ENCODE measurements at places on chromosomes 3 and 15.

DNA sequence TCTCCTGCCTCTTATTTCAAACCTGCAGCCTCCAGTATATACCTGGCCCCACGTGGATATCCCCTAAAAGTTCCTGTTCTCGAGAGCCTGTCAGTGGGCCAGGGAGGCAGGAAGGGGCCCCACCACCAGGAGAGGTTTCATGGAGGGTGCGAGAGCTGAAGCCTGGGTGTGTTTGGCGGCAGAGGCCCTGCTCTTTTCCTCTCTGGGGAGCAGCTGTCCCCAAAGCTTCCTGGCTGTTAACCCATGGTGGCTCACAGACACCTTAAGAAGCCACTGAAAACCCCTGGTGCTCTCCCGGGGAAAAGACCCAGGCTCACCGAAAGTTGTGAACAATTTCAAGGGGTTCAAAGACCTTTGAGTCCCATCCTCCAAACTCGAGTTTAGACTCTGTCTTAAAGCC, 1.1 kb downstream of the PRRT3 start:
- no peak for DNase-seq

DNA sequence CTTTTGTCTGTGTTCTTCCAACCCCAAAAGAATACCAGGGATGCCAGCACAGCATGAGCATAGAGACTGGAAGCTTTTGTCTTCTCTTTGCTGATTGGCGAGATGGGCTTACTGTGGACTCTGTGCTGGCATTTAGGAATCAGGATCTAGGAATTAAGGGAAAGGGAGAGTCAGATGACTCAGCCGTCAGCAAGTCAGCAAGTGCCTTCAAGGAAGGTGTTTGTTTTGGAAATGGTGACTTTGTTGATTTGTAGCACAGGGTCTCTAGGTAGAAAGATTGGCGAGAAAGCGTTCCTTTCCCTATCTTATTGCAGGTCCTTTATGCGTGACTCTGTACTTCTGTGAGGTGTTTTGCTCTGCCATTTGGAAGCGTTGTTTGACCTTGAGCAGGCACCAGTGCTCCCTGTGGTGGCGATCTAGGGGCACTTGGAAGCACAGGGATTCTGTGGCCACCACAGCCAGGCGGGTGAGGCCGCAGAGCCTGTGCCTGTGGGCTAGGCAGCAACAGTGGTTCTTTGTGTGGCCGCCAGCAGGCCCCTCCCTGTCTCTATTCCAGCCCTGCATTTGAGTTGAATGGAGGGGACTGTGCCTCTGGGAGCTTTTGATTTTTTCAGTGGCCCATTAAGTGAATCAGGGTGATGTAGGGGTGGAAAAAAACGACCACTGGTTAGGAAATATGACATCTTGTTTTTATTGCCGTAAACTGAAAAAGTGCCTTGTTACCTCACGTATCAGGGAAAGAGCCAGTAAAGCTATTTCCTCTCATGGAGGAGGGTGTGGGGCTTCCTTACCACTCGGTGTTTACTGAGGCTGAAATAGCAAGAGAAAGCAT, 19.0 kb downstream of the FAN1 start:
- DNase-seq = peak; percentile 43

DNA sequence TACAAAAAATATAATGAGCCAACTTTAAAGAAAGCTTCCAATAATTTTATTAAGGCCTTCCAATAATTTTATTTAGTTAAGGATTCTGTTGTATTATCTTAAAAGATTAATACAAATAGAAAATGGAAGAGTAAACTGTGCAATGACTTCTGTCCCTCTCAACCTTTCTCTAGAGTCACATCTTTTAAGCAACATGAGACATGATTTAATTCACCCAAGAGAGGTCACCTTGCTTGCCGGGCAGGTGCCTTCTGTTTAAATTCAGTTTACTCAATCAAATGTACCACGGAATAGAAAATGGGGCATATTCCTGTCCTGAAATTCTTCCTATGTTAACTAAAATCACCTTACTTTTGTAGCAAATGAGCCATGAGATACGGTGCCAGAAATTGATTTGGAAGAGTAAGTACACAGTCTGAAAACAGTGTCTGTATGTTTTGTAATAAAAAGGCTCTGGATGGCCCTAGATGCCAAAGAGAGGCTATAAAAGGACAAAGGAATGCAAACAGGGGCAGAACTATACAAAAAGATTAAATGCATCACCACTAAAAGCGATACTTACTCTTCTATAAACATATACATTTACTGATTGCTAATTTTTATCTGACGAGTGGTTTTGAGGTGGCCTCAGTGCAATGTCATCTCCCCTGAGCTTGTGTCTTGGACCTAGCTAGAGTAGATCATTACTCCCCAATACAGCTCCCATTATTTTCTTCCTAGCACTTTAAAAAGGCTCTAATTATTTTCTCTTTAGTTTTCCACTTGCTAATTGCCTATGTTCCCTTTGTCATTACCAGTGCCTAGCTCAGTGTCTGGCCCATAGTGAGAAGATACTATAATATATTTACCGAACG, 134.0 kb downstream of the FHIT start:
- DNase-seq = no peak

DNA sequence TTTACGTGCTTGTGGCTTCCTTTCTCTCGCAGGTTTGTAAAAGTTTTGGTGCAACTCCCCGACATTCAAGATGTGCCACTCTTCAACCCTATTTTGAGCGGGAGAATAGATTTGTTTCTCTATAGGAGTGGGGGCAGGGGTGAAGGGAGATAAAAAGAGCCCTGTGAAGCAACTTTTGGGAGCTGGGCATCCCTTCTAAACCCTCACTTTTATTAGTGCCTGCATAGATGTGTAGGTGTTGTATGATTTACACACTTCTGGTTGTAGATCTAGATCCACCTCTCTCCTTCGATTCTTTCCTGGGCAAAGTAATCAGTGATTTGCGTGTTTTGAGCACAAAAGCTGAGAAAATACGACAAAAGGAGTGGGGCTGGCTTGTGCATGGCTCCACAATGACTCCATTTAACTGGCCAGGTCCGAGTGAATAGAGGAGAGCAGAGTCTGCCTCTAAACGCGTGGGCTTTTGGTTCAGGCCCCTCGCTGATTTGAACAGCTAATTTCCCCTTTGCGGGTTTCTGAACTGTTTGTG, 17.7 kb downstream of the SOX2 start:
- no peak for DNase-seq

DNA sequence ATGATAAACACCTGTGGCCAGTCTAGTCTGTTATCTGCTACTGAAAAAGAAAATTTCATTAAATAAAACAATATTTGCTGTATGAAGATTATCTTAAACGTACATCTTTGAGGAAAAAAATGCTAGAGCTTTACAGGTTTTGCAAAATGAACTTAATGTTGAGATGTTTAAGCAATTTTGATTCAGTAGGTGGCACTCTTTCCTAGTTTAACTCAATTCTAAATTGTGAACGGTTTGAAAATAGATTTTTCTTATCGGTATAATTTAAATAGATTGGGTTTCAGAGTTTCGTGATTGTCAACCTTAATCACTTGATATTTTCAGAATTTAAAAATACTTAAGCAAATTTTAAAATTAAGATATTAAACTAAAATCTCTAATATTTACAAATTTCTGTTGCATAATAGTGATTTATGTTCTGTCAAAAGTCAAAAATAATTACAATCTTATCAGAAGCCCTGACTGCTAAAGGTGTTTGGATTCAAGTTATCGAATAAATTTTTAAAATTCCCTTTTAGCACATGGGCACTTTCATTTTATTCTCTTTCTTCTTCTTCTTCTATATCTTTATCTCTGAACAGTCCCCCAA, 7.0 kb upstream of the RNF111 start:
- DNase-seq = no peak

DNA sequence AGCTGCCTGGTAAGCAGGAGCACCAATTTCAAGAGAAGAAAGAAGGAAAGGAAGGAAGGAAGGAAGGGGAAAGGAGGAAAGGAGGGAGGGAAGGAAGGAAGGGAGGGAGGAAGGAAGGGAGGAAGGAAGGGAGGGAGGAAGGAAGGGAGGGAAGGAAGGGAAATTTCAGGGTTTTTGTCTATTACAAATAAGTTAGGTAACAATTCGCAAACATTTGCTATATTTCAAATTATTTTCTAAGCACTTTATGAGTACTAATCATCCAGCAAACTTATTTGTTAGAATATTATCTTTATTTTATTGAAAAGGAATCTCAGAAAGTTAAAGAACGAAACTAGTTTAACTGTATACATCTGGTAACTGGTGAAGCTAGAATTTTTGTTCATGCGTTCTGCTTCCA, 921.7 kb downstream of the TBL1XR1 start:
- no peak for DNase-seq

- DNase-seq = no peak
Observed at GRCh38 chr3:117277816-117278215, 568.2 kb downstream of the TUSC7 start.

- DNase-seq = no peak
Observed at GRCh38 chr15:58665672-58666071, 83.8 kb downstream of the ADAM10 start.

DNA sequence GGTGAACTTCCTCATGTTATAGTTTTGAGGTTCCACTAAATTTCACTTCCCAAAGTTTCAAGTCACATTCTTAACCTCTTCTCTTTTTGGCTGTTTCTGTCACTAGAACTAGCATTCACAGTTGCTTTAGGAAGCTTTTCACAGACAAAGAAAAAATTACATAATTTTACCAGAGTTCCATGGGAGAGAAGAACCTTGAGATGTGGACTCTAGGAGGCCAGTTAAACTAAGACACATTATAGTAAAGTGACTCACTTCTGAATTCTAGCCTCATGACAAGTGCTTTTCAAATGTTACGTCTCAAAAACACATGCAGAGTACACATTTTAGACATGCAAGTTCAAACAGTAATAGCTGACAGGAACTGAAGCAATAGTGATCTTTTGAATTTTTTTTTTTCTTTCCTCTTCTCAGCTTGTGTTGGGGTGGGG, 39.9 kb upstream of the LRTM1 start:
- DNase-seq = no peak

GRCh38 chr15:46901001-46901400, 816.3 kb upstream of the SEMA6D start:
- DNase-seq = no peak
